ENCODE measurements at places on chromosomes 5 and 9.

DNA sequence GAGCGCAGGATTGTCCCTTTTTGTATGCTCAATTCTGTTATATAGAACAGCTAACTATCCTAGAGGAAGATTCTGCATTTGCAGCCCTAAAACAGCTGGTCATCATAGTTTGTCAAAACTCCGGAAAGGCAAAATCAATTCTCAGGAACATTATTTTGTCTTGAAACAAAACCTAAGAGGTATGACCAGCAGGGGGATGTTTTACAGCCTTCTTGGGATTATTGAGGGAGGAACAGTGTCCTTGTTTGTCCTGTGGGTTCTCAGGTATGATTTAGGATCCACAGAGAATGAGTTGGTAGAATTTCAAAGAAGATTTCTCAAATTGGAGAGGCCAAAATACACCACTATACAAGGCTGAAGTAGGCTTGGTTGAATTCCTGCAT is 136.4 kb downstream of the ZSWIM6 start:
- no peaks in the 10 kb centered on the region for H3K4me1 ChIP-seq
- H3K27ac ChIP-seq = no peak overlapping the region
- H3K36me3 ChIP-seq = no peaks in the 10 kb centered on the region
- no peak for DNase-seq
- H3K27me3 ChIP-seq = no peaks in the 10 kb centered on the region
- H3K4me3 ChIP-seq = no peak overlapping the region

DNA sequence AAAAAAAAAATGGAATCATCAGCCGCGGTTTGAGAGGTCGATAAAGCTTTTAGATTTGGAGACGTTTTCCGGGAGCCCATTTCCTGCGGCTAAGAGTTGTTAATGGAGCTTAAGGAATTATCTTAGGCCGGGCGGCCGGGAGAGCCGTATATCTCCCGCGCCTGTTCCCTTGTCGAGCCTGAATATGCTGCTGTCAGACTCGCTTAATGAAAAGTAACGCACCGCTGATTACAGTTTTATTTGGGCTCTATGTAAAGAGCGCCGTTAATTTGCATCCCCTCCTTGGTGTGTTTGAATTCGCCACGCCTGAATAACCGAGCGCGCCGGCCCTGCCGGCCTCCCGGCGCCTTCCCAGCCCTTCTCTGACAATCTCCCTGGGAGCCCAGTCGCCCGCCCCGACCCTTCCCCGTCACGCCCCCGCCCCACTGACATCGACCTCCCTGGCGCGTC is 7.9 kb downstream of the IRX4 start:
- H3K27ac ChIP-seq = no peak overlapping the region
- H3K4me3 ChIP-seq = no peak overlapping the region
- no peaks in the 10 kb centered on the region for H3K36me3 ChIP-seq

DNA sequence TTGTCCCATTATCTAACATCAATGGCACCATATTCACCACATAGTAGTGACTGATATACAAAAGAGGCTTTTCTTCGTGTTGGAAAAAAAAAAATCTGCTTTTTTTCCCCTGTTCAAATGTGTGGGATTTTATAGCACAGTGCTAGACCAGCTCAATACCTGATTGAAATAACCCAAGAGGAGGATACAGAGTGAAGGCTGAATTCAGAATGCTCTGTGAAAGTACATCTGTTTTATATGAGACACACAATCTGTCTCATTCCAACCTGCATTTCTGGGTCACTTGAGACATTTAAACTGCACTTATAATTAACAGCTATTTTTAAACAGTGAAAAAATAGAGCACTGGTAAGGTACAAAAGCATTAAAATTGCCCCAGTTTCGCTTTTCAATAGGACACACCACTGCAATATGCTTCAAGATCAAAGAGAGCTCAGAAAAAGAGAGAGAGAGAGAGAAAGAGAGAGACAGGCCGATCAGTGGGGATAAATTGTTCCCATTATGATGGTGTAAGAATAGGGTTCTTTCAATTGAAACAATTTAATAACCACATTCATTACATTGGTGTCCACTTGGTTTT is 179.3 kb downstream of the NR2F1-AS1 start:
- no peak overlapping the region for H3K27ac ChIP-seq
- H3K27me3 ChIP-seq = no peaks in the 10 kb centered on the region
- no peak overlapping the region for H3K4me3 ChIP-seq
- DNase-seq = no peak

- DNase-seq = no peak
- H3K4me1 ChIP-seq = no peaks in the 10 kb centered on the region
- H3K36me3 ChIP-seq = no peaks in the 10 kb centered on the region
- no peak overlapping the region for H3K27ac ChIP-seq
- no peaks in the 10 kb centered on the region for H3K27me3 ChIP-seq
- H3K4me3 ChIP-seq = no peak overlapping the region
Observed at GRCh38 chr5:129204525-129204924, 110.0 kb downstream of the ISOC1 start.

DNA sequence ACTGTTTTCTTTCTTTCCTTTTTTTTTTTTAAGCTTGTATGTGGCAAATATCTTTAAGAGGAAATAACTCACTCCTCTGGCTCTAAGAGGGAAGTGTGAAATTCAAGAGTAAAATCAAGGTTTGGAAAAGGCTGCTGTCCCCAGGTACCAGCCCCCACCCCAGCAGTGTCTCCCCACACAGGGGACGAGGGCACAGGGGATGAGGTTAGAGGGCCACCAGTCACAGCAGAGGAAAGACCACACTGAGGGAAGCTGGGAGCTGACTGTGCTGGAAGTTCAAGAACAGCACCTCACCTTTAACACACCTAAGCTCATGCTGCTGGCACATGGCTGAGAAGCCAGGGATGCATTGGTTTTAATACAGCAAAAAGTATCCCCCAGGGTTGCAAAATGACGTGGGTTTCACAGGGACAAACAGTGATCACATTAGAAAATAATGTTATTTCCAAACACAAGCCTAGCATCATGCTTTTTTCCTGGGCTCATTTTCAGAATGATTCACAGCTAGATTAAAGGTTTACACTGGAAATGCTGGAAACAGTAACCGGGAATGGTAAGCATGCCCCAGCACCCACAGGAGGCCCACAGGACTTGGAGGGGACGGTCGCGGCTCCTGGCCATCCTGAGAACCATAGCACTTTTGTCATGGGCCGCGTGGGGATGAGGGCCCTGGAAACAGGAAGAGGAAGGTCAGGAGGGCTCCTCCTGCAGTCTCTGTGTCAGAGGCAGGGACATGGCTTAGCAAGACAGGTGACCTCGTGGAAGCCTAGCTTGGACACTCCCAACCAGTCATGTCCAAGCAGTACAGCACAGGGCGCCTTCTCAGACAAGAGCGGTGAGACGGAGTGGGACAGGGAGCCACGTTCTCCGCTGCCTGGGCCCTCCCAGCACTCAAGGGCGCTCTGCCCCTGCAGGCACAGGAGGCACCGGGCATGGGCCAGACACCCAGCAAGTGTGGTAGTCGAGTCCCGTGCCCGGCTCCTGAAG is 6.9 kb downstream of the LPCAT1 start:
- H3K4me1 ChIP-seq = no peaks in the 10 kb centered on the region
- peak; percentile 57 for DNase-seq
- no peaks in the 10 kb centered on the region for H3K27me3 ChIP-seq
